Glutamatergic neuron (in vitro differentiated cells): ENCODE measurements at places on chromosomes 7 and 10. TPM values are rescaled to one million over a fixed set of nuclear protein-coding genes. Genes with fewer than 3 reads are reported as not detected.

DNA sequence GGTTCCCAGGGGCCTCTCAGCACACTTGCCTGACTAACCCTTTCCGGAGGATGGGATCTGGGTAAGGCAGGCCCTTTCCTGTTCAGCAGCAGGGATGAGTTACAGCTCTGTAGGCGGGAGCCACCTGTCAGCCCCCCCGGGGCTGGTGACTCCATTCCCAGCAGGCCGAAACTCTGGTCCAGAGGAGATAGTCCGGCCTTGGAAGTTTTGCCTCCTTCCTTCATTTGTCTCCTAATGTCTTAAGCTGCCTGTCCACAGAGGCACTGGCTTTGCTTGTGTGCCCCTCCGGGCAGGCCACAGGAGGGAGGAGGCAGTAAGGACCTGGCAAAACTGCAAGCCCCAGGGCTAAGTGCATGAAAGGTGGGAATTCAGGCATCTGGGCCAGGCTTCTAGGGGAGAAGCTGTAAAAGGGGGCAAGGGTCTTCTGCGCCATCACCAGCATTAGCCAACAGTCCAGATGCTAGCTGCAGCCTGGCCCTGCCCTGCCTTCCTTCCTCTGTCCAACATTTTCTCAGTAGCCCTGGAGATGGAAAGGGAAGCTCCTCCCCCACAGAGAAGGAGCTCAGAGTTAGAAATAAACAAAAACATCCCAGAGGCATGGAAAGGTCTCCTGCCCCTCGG, 1.2 kb downstream of the ADIRF start:
- peaks cover 18% of the 10 kb centered on the region for H3K27me3 ChIP-seq
- H3K4me3 ChIP-seq: no peak overlapping the region
- peaks cover 28% of the 10 kb centered on the region for H3K4me1 ChIP-seq
- DNase-seq: no peak
- H3K36me3 ChIP-seq: no peaks in the 10 kb centered on the region
- no peak overlapping the region for H3K27ac ChIP-seq

DNA sequence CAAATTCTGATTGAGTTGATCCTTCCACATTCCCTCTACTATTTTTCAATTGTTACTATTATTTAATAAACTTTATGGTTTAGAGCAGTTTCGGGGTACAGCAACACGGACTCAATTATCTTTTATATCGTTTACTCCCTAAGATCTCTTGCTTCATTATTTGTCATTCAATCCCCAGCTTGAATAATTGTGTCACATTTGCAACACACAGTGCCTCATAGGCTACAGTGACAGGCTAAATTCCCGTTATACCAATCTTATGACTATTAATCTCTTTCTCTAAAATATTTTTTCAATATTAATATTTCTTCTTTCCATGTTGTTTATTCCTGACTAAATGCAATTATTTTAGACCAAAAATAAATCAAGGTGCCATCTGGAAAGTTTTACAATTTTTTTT, 4.0 kb upstream of the COL28A1 start:
- no peak overlapping the region for H3K4me3 ChIP-seq
- H3K4me1 ChIP-seq: no peaks in the 10 kb centered on the region
- no peaks in the 10 kb centered on the region for H3K36me3 ChIP-seq
- H3K27ac ChIP-seq: no peak overlapping the region
- no peak for DNase-seq

DNA sequence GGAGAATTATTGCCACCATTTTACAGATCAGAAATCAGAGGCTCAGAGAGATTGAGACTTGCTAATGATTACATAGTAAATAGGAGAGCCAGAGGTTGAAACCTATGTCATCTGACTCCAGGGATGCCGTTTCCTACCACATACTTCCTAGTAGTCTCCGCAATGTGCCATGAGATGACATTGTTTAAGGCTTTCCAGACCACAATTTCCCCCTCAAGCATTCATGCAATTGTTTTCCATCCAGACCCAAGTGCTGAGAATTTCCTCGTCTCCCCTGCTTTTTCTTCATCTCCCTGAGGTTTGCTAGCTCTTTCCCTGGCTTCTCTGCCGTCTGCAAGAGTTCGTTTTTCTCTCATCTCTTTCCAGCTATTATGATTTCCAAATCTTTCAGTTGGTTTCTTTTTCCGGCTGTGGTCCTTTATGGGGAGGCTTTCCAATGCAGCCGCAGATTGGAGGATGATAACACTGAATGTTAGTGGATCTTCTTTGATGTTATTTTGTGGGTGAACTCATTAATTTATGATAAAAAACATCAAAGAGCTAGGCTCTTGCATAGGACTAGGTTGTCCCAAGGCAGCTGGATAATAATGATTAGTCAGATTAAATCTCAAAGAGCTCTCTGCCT, 6.9 kb upstream of the GOLGA7B start:
- H3K4me3 ChIP-seq: no peak overlapping the region
- DNase-seq: no peak
- peaks cover 4% of the 10 kb centered on the region for H3K4me1 ChIP-seq

GRCh38 chr10:22629852-22630233, 84.5 kb downstream of the PIP4K2A start:
- no peak overlapping the region for H3K4me3 ChIP-seq
- peaks cover 1% of the 10 kb centered on the region for H3K4me1 ChIP-seq
- no peaks in the 10 kb centered on the region for H3K36me3 ChIP-seq
- H3K27ac ChIP-seq: no peak overlapping the region
- DNase-seq: no peak

DNA sequence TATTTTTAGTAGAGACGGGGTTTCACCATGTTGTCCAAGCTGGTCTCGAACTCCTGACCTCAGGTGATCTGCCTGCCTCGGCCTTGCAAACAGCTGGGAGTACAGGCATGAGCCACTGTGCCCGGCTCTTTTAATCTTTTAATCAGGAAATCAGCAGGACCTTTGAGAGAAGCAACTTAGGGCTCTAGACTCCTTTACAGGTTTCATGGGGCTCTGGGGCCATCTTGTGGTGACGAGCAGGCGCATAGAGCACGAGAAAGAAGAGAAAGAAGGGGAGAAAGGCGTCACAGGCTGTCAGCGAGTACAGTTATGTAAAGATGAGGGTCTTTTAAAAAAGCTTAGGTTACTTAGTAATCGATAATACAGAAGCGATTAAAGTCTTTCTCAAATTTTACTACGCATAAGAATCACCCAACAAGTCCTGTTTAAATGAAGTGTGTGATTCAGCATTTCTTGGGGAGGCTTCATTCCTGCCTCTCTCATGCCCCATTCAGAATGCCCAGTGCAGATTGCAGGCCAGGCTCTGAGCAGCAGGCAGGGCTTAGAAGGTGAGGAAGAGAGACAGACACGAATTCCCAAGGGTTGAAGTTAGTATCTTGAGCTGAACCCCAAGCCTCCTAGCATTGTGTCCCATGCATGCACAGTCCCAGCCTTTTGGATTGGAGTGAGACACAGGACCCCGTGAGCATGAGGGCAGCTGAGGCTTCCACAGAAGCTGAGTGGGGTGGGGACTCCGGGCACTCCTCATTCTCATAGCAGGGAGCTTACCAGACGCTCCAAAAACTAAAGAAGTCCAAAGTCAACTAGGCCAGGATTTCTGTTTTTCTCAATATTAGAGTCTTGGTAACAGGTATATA, 23.6 kb upstream of the PFKP start:
- no peak overlapping the region for H3K27ac ChIP-seq
- peak; percentile 78 for DNase-seq
- no peak overlapping the region for H3K4me3 ChIP-seq
- peaks cover 13% of the 10 kb centered on the region for H3K36me3 ChIP-seq
- H3K4me1 ChIP-seq: peaks cover 11% of the 10 kb centered on the region
- H3K27me3 ChIP-seq: no peaks in the 10 kb centered on the region

DNA sequence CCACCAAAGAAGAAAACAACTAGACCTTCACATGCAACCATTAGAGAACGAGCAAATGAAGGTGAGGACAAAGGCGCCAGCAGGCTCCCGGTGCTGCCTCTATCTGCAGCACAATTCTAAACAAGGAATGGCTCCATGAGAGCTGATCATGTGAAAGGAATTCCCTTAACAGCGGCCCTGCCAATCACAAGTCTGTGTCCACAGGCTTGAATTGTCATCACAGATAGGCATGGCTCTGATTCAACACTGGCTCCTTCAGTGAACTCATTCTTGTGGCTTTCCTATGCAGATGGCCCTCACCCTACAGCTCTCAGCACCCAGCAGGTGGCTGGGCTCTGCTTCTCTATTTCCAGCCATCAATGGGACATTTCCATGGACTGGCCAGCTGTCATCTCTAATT, 36.2 kb downstream of the LAMB1 start:
- no peak for DNase-seq
- H3K27me3 ChIP-seq: peaks cover 2% of the 10 kb centered on the region
- H3K4me3 ChIP-seq: no peak overlapping the region
- no peak overlapping the region for H3K27ac ChIP-seq

The KLF14 gene
- total RNA-seq: not detected

GRCh38 chr7:159024280-159024951, 120.3 kb downstream of the VIPR2 start:
- peaks cover 8% of the 10 kb centered on the region for H3K27me3 ChIP-seq
- H3K36me3 ChIP-seq: no peaks in the 10 kb centered on the region
- no peak overlapping the region for H3K4me3 ChIP-seq
- H3K27ac ChIP-seq: no peak overlapping the region
- H3K4me1 ChIP-seq: peaks cover 12% of the 10 kb centered on the region
- no peak for DNase-seq

The VAX1 gene
- total RNA-seq: 0.27 TPM

DNA sequence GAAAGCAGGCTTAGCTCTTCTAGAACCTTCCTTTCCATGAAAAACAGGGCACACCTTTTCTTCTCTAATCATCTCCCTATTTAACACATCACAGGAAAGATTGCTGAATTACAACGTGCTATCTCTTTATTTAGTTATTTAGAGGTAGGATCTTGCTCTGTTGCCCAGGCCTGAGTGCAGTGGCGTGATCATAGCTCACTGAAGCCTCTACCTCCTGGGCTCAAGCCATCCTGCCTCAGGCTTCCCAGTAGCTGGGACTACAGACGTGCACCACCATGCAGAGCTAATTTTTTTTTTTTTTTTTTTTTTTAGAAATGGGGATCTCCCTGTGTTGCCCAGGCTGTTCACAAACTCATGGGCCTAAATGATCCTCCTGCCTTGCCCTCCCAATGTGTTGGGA, 251.2 kb downstream of the PRPF18 start:
- no peak overlapping the region for H3K27ac ChIP-seq
- peaks cover 9% of the 10 kb centered on the region for H3K4me1 ChIP-seq
- H3K27me3 ChIP-seq: no peaks in the 10 kb centered on the region
- peaks cover 4% of the 10 kb centered on the region for H3K36me3 ChIP-seq
- no peak overlapping the region for H3K4me3 ChIP-seq
- DNase-seq: no peak

The FRMD4A gene
- total RNA-seq: 70.6 TPM

- H3K4me1 ChIP-seq: no peaks in the 10 kb centered on the region
- no peak for DNase-seq
- H3K36me3 ChIP-seq: no peaks in the 10 kb centered on the region
- no peaks in the 10 kb centered on the region for H3K27me3 ChIP-seq
- H3K27ac ChIP-seq: no peak overlapping the region
- H3K4me3 ChIP-seq: no peak overlapping the region
Measured at GRCh38 chr10:64288404-64288803, 767.2 kb downstream of the REEP3 start.

The ZP3 gene
- 3.4 TPM for total RNA-seq

The ZNF503 gene
- 5.6 TPM for total RNA-seq

DNA sequence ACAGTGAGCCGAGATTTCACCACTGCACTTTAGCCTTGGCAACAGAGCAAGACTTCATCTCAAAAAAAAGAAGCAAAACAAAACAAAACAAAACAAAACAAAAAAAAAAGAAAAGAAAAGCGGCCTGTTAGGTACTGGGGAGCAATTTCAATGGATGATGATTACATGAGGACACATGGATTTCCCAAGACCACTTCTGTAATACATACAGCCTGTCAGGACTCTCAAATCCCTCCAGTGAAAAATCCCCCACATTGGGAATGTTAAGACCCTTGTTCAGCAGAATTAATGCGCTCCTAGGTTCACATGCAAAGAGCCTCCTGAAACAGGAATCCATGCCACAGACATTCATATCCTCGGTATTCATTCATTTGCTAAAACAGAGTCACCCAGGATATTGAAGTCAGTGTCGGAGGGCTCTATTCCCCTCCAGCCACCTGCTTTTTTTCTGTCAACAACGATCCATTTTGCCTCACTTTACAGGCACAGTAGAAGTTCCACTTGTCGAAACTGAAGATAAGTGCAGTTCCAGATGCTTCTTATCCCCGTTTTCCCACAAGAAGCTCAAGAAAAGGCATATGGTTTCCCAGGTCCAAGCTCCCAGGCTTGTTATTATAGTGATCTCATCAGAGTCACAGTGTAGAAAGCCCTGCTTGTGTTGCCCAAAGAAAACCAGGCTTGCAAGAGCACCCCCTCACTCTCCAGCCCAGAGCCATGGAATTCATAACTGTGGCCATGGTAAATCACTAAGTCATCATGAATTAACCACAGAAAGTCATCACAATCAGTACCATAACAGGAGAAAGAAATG, 20.2 kb downstream of the SLC16A12 start:
- H3K27ac ChIP-seq: no peak overlapping the region
- no peaks in the 10 kb centered on the region for H3K36me3 ChIP-seq
- no peak for DNase-seq
- H3K4me1 ChIP-seq: no peaks in the 10 kb centered on the region
- H3K27me3 ChIP-seq: no peaks in the 10 kb centered on the region

The GPR85 gene
- 3.4 TPM for total RNA-seq

- no peaks in the 10 kb centered on the region for H3K36me3 ChIP-seq
- H3K4me1 ChIP-seq: no peaks in the 10 kb centered on the region
Measured at GRCh38 chr7:91995391-91996105, 54.9 kb downstream of the AKAP9 start.

The NRAP gene
- not detected for total RNA-seq

The NXPH1 gene
- 3.8 TPM for total RNA-seq

GRCh38 chr7:37341033-37341630, 107.5 kb downstream of the ELMO1 start:
- H3K36me3 ChIP-seq: peaks cover 5% of the 10 kb centered on the region
- no peaks in the 10 kb centered on the region for H3K27me3 ChIP-seq
- peaks cover 1% of the 10 kb centered on the region for H3K4me1 ChIP-seq
- H3K27ac ChIP-seq: no peak overlapping the region
- no peak overlapping the region for H3K4me3 ChIP-seq

The PDZD7 gene
- 1.5 TPM for total RNA-seq

- H3K27me3 ChIP-seq: peaks cover 6% of the 10 kb centered on the region
- H3K27ac ChIP-seq: no peak overlapping the region
- H3K4me3 ChIP-seq: no peak overlapping the region
- H3K4me1 ChIP-seq: no peaks in the 10 kb centered on the region
- no peak for DNase-seq
- H3K36me3 ChIP-seq: no peaks in the 10 kb centered on the region
Measured at GRCh38 chr7:42972699-42973500, 40.7 kb downstream of the MRPL32 start.

GRCh38 chr7:74051193-74051592, 23.2 kb downstream of the ELN start:
- no peak overlapping the region for H3K4me3 ChIP-seq
- no peak overlapping the region for H3K27ac ChIP-seq
- no peaks in the 10 kb centered on the region for H3K36me3 ChIP-seq
- no peaks in the 10 kb centered on the region for H3K4me1 ChIP-seq

The PGAM2 gene
- total RNA-seq: 13.3 TPM
